Putamen (tissue), 1 donor: ENCODE measurements at places on chromosomes 1 and 21.

GRCh38 chr1:77994117-77994705 lies 10.5 kb upstream of the DNAJB4 start:
- no peak for DNase-seq

DNA sequence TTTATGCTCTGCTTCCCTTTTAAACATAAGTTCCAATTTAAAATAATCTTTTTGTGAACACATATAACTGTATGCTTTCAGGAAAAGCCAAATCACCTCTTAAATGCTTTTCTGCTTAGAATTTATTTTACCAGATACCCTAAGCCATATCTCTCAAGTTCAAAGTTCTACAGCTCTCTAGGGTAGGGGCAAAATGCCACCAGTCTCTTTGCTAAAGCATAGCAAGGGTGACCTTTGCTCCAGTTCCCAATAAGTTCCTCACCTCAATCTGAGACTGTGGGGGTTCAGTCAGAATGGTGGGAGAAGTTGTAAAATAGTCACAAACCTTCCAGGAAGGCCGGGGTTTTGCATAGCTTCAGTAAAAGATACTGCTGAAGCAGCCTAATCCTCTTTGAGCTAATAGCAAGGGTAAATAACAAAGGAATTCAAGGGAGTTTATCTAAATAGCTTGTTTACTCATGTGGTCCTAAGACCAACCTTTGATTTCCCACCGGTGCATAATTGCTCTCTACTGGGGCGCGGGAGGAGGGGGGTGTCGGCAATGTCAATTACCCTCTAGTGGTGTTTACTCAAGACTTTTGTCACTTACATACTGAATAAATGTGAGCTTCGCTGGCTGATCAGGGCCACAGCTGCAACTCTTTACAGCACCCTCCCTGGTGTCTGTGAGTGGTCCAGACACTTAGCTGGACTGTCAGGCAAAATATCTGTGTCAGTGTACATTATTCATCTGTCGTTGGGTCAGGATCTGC lies 1376.2 kb downstream of the NCAM2 start:
- DNase-seq: no peak

- no peak for DNase-seq
Measured at GRCh38 chr1:6426277-6426971, 1.8 kb downstream of the ESPN start.

DNA sequence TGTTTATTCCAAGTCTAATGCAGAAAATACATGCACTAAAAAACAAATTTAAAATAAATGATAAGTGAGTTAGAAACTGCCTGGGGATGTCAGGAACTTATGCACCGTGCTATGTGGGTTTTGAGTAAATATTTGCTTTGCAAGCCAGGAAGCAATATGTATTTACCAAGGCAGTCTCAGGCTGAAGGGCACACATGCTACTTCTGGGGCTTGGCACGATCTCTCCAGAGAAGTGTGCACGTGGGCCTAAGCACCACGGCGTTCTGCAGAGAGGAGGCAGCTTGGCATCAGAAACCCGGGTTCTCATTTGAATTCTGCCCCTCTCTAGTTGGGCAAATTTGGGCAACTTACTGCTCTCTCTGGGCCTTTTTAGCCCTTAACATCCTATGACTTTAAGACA lies 72.6 kb upstream of the ROR1 start:
- DNase-seq: no peak

DNA sequence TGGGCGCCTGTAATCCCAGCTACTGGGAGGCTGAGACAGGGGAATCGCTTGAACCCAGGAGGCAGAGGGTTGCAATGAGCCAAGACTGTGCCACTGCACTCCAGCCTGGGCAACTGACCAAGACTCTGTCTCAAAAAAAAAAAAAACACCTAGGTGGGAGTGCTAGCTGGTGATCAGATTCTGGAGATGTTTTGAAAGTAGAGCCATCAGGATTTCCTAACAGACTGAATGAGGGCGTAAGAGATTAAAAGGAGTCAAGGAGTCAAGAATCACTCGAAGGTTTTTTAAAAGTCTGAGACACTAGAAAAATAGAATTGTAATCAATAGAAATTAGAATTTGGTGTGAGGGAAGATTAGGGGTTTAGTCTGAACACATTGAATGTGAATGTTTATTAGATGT lies 73.8 kb downstream of the HSF2BP start:
- DNase-seq: no peak
